ENCODE measurements at places on chromosomes 4 and X.
A peak's percentile ranks its signal among the peaks of the same experiment; 100 is the strongest.

- DNase-seq, result no peak
Measured at GRCh38 chr4:185099024-185099682, 43.9 kb upstream of the SLC25A4 start.

DNA sequence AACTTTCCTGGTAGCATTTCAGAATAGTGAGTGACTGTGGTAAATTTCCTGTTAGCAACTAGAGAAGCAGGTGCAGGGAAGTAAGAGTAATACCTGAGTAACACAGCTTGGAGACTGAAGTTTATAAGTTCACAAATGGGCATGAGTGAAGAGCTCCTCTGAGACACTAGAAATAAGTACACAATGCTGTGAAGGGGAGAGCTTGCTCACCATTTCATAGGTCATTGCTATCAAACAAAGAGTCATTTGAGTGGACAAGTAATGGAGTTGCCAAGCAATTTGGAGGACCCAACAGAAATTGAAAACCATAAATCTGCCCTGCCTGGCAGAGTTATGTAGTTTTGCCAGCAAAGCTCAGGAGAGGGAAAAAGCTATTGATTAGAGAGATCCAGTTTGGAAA lies 523.6 kb downstream of the TRAM1L1 start:
- DNase-seq, result no peak

GRCh38 chrX:151970661-151971060 lies 3.8 kb downstream of the GABRE start:
- peak; percentile 28 for DNase-seq

- DNase-seq, result peak; percentile 46
Measured at GRCh38 chrX:74449322-74449936, 28.1 kb downstream of the SLC16A2 start.

- DNase-seq, result no peak
Measured at GRCh38 chrX:117834076-117834475, 282.5 kb downstream of the KLHL13 start.

DNA sequence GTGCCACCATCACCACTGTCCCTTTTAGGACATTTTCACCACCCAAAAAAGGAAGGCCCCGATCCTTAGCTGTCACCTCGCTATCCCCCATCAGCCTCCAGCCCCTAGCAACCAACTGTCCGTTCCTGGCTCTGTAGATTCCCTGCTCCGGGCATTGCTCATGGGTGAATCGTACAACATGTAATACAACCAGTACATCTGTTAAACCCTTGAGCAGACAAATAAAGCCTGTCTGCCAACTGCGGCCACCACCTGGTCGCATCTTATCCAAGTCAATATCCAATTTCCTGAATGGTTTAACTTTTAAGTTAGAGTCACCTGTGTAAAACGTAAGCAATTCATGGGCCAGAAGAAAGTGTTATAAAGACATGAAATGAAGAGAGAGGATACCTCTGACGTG lies 251.9 kb downstream of the AFAP1 start:
- no peak for DNase-seq

DNA sequence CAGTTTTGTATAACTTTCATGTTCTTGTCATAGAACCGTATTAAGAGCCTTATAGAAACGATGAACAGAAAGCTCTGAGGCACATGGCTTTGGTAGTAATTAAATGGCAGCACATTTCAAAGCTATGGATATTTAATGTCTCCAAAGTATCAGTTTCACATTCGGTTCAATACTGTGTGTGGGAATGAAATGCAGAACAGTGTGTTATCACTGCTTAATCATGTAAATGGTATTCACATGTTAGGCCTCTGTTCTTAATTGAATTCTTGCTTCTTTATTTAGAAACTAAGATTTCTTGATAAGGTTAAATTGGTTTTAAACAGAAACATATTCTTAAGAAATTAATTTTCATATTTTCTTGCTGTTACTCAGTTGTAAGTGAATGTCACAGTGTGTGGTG lies 701.0 kb upstream of the PITX2 start:
- no peak for DNase-seq

DNA sequence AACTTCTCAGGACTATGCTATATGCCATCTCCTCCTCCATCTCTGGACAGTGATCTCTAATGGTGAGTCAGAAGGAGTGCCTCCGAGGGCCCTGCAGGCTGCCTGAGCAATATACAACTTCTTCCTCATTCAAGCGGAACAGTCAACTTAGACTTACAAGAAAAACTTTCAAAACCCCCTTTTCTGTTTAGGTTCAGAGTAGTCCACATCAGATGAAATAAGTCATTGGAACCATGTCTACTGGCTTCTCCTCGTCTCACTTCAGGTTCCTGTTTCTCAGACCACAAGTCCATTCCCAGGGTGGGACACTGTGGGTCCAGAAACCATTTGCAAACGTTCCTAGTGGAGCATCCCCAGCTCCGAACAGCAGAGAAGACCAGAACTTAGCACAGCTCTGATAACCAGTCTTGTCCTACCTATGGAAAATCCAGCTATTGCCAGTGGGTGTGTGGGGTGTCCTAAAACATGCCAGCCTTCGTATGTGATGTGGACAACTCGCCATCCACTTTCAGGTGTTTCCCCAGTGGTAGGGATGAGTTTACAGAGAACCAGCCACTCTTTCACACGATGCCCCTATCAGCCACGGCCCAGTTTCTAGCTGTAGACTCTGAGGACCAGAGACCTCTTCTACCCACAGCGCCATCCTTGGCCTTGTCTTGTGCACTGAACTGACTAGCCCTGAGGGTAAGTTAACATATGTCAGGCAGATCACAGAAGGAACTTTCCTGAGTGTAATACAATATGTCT lies 32.7 kb upstream of the NKRF start:
- DNase-seq, result no peak

DNA sequence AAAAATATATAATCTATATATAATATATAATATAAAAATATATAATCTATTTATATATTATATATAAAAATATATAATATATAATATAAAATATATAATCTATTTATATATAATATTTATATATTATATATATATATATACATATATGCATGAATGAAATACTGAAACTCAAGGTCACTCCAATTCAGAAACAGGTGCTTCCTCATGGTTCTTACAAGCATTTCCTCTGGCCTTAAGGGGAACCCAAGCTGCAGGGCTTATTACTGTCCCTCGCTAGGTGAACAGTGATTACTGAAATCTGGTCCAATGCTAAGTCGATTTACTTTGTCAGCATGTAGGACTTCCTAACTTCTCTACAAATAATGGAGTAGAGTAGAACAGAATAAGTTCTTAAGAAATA lies 174.3 kb downstream of the GPM6A start:
- no peak for DNase-seq

- DNase-seq, result no peak
Measured at GRCh38 chrX:46575586-46575985, 2.0 kb downstream of the CHST7 start.

DNA sequence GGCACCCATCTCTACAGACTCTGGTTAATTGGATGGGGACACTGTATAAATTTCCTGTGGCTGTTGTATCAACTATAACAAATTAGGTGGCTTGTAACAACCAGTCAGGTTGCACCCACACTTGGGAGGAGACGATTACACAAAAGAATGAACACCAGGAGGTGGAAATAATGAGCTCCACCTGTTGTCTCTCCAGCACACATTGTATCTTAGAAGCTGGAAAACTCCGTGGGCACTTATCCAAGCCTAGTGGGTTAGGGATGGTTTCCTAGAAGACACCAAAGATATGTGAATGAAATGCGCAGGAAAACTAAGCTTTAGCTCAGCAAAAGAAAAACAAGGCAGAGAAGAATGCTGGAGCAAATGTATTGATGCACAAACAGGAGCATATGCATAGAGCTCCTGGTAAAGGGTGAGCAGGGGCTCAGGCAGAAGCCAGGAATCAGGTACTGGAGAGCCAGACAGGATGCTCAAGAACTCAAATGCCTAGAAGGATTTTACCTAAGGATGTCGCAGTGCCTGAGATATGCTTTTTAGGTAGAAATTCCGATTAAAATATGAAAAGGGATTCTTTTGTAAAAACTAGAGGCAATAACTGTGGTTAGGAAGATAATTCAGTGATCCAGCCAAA lies 111.7 kb downstream of the GALNTL6 start:
- DNase-seq, result no peak

GRCh38 chr4:147639388-147639787 lies 22.2 kb downstream of the TMEM184C start:
- no peak for DNase-seq

DNA sequence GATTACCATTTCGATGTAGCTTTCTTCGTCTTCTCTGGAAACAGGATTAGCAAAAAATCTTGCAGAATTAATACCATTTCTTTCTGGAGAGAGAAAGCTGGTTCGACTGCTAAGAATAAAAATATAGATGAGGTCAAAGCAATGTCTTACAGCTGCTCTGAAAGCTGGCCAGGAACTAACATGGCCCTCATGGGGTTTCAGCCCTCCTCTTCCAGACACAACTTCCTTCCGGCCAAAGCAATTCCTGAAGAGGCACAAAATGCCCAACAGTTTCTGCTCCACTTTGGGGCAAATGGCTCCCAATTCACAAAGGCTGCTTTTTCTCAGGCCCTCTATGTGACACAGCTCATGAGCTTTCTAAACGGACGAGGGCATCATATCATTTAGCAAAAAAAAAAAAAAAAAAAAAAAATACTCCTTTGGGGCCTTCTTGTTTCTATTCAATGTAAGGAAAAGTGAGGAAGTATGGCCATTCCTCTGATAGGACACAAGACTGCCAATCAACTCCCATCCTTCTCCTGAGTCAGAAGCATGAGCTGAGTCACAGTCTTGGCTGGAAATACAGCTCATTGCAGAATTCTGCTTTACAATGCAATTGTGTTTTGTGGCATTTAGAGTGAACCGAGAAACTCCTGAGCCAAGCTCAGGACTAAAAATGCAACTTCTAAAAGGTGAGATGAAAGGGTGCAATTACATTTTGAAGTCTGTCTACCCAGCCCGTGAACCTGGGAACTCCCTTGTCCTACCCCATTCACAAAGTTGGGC lies 42.7 kb upstream of the CTAG2 start:
- DNase-seq, result peak; percentile 50

- peak; percentile 59 for DNase-seq
Measured at GRCh38 chr4:1767770-1768366, 25.2 kb upstream of the FGFR3 start.
